ENCODE measurements at places on chromosomes 2 and 18. TPM values are rescaled to one million over a fixed set of nuclear protein-coding genes. Genes with fewer than 3 reads are reported as not detected.

- DNase-seq, result no peak
Measured at GRCh38 chr2:158071018-158071417, 30.7 kb upstream of the UPP2 start.

Gene LIMS3
- not detected for total RNA-seq

Gene CENPA
- total RNA-seq, result not detected

Gene SGPP2
- total RNA-seq, result 23.8 TPM
